Left cardiac atrium (tissue), 4 donors: ENCODE measurements at places on chromosomes 12 and 14.

DNA sequence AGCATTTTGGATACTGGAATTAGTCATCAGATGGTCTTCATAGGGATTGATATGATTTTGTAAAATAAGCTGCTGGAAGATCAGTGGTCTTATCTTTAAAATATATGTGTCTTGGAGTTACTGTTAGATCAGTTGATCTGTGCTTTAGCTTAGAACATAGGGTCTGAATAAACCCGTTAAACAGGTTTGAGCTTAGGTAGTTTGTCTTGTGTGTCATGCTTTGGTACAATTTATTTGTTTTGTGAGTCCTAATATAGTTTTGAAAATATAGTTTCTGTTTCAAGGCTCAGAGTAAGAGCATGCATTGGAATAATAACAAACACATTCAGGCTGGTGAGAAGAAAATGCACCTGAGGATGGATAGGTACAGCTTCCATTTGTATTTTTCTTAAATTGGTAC is 505.0 kb downstream of the SLC16A7 start:
- no peak for DNase-seq

GRCh38 chr14:78902010-78902623 is 731.9 kb downstream of the NRXN3 start:
- peak; percentile 21 for DNase-seq

GRCh38 chr12:111219440-111219839 is 149.5 kb downstream of the PHETA1 start:
- no peak for DNase-seq

DNA sequence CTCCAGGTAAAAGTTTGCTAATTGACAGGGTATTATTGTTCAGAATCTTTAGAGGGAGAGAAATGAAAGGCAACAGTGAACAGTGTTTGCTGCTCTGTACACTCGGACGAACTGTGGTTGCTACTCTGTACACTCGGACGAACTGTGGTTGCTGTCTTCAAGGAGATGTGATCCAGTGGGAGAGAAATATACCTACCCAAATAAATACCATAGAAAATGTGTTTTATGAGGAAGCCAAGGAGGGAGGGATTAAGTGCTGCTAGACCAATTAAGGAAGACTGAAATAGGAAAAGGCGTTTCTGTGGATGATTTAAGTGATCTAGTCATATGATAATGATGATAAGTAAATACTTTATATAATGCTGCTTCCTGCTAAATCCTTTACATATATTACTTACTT is 2.7 kb downstream of the STK38L start:
- no peak for DNase-seq

DNA sequence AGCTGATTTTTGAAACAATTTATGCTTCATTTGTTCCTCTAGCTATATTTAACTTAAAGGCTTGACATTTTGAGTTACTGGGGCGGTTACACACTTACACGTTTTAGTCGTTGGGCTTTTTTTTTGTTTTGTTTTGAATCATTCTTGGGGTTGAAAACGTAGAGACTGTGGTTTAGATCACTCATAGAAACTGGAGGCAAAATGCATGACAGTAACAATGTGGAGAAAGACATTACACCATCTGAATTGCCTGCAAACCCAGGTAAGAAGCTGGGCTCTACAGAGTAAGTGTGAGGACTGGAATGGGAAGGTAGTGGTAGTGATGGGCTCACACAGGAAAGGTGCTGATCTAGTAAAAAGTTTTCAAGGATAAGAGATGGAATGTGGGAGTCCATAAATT is at the start of gene CLEC2D:
TSS of gene CLEC2D (plus strand) at position 180 of the 400 bp plus-strand sequence. CDS start at position 202, 22 bp downstream.
- DNase-seq: no peak

- DNase-seq: no peak
These were observed 3.5 kb downstream of the KRT7 start for GRCh38 chr12:52236386-52237050.

DNA sequence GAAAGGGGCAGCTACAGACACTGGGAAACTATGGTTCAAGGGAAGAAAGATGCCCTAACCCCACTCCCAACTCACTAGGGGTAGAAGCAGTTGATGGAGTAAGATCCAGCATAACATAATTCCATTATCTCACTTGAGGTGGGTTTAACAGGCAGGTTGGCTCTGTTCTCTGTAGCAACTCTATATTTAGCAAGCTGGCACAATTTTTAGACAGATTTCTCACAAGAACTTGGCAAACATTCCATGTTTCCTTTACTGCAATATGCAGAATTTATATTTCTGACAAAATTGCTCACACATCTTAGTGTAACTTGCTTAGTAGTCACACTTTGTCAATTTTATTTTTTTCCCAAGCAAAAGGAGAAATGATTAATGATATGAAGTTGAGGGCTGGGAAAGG is 475.4 kb downstream of the RMST start:
- no peak for DNase-seq

GRCh38 chr14:33315721-33316120 is 377.0 kb downstream of the NPAS3 start:
- DNase-seq: no peak

DNA sequence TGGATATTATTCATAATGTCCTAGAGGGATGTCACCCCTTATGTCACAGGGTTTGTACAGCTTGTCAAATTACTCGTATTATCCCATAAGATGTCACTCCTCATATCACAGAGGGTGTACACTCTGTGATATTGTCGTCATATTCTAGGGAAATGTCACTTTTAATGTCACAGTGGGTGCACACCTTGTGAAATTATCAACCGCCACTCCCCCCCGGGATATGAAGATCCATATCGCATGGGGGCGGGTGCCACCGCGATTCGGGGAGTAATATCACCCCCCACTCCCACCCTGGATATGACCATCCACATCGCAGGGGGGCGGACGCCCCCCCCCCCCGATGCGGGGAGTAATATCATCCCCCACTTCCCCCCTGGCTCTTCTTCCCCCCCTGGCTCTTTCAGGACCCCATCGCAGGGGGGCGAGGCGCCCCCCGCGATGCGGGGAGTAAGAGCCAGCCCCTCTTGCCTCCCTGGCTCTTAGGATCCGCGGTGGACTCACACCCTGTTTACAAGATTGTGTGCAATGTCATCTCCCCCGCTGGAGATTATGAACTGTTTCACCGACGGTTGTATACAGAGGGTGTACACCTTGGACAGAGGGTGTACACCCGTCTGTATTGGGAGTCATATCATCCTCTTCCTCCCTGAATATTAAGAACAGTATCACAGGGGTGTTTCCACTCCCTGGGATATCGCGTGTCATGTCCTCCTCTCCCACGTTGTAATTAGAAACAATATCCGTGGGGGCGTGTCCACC is 92.8 kb downstream of the FRMD6 start:
- no peak for DNase-seq

- no peak for DNase-seq
These were observed 21.9 kb downstream of the OR6J1 start for GRCh38 chr14:22622255-22622654.

GRCh38 chr12:85424581-85425348 is 144.7 kb downstream of the ALX1 start:
- DNase-seq: no peak

DNA sequence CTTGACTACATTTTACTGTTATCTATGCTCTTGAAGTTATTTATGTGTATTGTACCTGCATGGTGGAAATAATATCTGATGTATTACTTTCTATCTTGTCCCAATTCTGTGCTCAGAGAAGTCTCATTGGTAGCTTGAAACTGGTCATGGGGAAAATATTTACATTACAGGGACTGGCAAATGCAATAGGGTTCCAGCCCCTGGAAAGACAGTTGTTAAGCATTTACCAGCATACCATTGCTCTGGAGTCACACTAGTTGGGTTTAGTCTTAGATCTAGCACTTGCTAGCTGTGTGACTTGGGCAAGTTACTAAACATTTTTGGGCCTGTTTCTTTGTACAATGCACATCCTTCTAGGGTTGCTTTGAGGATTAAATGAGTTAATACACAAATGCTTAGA is 86.3 kb upstream of the NRXN3 start:
- DNase-seq: no peak

DNA sequence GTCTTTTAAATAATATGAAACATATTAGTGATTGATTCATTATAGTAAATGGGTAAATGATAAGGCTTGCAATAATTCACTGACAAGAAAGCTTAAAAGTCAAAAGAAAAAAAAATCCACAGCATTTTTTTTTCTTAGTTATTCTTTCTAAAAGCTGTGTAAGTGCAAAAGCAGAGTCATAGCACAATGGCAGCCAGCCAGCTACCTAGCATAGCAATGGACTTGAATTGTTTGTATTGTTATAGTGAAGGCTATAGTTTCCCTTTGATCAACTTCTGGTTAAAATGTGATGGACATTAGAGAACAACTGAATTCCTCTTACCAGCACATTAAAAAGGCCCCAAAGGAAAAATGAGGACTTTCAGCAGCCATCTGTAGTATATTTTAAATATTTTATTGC is 232.1 kb downstream of the NAV3 start:
- peak; percentile 32 for DNase-seq

DNA sequence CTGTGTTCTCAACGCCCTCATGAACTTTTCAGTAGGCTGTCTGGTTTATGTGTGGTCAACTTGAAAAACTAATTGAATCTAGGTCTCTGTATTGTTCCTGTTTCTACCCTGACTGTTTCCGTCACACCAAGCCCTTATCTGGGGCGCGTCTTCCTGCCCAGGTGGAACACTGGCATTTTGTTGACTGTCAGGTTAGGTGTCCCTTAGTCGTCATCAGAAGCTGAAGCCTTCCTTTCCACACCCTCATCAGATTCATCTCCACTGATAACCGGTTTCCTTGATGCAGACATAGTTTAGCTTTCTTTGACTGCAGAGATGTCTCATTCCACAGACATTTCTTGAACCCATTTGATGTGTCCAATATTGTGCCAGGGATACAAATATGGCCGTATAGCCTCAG is 96.5 kb downstream of the DUSP16 start:
- DNase-seq: no peak

- no peak for DNase-seq
These were observed 57.6 kb downstream of the LMNTD1 start for GRCh38 chr12:25495331-25496097.

GRCh38 chr12:46952880-46953483 is 126.4 kb upstream of the PCED1B start:
- DNase-seq: no peak

DNA sequence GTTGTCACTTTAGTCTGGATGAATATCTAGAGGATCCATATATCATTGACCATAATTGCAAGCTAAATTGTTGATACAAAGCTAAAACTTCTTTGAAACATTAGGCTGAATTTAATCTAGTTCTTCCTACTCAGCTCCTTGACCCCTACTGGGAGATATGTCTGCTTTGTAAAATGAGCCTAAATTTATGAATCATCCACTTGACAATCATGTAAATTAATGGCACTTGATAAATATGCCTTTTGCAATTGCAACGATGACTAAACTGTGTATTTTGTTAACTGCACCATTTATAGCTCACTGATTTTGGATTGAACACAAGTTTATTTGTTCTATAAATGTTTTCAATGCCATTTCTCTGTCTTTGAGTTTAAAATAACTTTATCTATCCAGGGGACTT is 1616.5 kb upstream of the FLRT2 start:
- no peak for DNase-seq

DNA sequence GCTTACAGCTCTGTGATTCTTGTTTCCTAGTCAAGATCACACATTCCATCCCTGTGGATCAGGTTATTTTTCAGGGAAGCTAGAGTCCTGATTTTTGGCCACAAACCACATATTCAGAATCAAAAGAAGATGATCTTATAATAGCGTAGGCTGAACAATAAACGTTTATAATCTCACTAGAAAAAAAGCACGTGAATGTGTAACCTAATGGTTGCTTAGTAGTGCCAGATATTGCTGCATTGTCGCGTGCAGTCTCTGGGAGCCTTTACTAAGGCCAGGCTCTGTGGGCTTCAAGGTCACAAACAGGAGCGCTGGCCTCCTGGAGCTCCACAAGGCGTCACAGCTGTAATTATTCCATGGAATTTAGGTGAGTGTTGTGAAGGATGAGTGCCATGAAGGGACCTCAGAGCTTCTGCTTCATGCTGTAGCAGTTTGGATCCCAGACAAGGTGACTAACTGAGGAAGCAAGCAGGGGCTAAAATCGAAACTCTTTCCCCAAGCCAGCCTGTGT is 17.4 kb downstream of the CDKN1B start:
- DNase-seq: no peak

DNA sequence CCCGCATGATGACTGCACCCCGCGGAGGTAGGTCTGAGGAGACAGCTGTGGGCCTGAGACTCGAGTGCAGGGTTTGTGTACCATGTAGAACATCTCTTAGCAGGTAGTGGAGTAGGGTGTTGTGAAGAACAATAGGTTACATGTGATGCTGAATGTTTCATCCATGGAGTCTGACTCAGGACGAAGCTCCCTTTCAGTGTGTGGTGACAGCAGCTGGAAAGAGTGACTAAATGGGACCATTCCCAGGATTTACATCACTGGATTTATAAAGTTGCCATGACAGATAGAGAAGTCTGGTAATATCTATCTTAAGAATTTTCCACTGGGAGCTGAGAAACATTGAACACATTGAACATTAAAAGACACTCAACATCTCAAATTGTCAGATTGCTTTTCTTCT is 259.6 kb upstream of the RGS6 start:
- no peak for DNase-seq
